Stimulated activated CD4-positive, alpha-beta T cell treated with anti-CD3 and anti-CD28 coated beads, Interleukin-2, amount 100 ng/mL, for 24 hours (primary cell): ENCODE measurements at places on chromosomes 16 and 17.

GRCh38 chr17:18025241-18025944, 13.6 kb downstream of the ATPAF2 start:
- DNase-seq: peak; percentile 26

- DNase-seq: no peak
Measured at GRCh38 chr17:76709077-76709950, 1.5 kb downstream of the MXRA7 start.

DNA sequence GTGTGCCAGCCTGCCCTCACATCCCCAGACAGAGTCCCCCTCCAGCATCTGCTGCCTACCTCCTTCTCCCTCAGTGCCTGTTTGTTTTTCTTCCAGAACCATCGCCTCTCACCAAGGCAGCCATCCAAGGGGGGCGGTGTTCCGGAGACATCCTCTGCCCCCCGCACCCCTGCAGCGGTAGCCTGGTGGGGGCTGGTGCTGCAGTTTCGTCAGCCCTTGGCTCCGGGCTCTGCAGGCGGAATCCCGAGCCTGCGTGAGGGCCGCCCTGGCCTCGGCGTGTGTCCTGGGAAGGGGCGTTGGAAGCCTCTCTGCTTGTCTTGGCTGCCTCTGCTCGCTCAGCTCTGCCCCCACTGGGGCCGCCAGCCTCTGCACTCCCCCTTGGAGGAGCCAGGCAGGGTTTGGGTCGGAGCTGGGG, 126.0 kb upstream of the CIBAR2 start:
- DNase-seq: no peak

GRCh38 chr16:7351610-7352510, 19.2 kb downstream of the RBFOX1 start:
- DNase-seq: no peak

DNA sequence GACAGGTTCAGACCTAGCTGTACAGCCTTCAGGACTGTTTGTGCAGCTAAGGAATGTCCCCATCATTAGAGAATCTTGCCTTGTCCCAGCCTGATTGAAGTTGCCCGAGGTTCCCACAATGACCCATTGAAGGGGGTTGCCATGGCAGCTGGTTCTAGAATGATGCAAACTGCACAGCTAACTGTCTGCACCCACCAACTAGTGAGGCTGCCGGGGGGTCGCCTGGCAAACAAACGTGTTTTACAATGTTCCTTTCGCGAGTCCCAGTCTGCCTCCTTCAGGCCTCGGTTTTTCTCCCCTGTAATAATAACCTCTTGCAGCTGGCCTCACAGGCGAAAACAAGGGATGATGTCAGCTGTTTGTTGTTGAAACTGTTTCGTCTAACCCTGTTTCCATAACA, 5.5 kb downstream of the C16orf96 start:
- no peak for DNase-seq

DNA sequence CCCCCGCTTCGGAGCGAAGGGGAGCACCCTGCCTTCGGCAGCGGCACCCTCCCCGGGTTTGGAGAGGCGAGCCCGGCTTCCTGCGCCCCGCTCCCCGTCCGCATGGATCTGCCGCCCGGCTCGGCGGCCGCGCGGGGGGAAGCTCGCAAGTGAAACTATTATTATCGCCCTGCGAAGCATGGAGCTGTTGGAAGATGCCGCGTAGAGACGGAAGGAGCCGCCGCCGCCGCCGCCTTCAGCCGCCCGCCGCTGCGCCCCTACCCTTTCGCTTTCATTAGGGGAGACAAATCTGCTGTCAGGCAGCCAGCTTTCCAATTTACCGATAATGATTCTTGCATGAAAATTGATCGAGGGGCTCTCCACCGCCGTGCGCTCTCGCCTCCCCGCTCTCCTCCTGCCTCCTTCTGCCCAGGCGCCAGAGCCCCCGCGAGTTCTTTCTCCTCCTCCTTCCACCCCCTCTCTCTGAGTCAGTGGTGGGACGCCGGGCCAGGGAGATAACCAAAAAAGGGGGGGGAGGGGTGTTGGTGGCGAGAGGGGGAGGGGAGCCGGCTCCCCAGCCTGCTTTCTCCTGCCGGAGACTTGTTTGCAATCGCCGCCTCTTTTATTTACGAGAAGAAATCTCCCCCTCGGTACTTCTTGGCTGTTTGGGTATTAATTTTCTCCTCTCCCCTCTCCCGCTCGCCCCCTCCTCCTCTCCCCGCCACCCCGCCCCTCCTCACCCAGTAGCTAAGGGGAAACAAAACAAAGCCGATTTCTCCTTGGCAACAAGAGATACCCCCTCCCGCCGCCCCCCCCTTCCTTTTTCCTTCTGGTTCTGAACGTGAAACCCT, 58.0 kb upstream of the GSE1 start:
- peak; percentile 67 for DNase-seq

GRCh38 chr17:27984816-27985215, 57.7 kb upstream of the NLK start:
- no peak for DNase-seq

DNA sequence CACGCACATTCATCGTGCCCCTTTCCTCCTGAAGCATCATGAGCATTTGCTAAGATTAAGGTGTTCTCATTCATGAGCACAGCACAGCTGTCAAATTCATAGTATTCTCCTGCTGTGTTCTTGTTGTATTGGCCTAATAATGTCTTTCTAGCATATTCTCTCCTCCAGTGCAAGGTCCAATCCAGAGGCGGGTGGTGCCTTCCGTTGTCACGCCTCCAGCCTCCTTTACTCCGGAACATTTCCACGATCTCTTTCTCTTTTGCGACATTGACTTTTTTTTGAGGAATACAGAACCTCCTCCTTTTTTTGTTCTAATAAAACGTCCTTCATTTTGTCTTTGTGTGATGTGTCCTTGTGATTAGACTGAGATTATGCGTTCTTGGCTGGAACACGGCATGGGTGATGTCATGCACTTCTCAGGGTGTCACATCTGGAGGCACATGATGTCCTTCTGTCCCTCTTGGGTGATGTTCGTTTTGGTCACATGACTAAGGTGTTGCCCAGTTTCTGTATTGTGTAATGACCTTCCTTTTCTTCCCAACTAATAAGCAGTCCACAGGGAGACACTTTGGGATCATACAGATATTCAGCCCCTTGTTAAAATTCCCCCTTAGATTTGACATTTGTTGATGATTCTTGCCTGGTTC, 66.3 kb downstream of the CLEC16A start:
- no peak for DNase-seq

DNA sequence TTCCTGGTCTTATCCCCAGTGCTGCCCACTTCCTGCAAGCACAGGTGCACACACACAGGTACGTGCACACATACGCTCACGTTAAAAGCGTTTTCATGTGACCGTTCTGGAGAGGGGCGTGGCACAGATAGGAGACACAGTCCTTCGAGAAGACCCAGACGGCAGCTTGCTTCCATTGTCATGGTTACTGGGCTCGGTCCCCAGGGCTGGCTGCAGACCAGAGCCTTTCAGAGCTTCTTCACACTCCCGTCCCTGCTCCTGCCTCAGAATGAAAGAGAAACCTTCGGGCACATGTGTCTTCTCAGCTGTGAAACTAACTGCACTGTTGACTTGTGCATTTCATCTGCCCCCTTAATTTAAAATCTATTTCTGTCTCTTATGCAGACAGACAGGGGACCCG, 154.2 kb downstream of the PITPNC1 start:
- no peak for DNase-seq

DNA sequence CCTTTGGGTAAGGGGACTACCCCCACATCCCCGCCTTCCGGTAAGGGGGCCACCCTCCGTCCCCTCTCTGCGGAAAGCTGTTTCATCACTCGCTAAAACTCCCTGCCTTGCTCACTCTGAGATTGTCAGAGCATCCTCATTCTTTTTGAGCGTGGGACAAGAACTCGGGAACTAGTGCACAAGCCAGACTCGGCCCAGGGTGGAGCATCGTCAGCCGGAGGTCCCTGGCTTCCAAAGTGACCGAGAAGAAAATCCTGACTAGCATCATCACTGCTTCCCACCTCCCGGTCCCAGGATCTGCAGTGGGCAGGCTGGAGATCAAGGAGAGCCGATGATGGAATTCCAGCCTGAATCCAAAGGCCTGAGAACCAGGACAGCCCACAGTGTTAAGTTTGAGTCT, 380.3 kb downstream of the SEC14L1 start:
- no peak for DNase-seq

DNA sequence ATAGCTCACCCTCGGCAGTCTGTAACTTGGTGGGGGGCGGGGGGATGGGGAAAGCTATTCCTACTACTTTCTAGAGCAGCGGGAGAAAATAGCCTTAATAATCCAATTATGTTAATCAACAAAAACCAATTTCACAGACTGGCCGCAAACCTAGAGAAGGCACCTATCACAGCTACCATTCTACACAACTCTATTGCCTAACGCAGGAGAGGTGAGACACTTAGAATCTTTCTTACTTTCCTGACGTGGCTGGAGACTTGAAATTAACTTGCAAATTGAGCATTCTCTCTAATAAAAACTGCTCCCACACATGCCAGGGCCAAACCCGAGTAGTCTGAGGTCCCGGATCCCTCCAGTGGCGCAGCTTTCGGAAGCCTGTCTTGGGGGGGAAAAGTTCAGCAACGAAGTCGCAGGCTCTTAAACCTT, 794 bp downstream of the SMG6 start:
- no peak for DNase-seq
